ENCODE measurements at places on chromosomes 2 and 18. TPM values are rescaled to one million over a fixed set of nuclear protein-coding genes. Genes with fewer than 3 reads are reported as not detected.

GRCh38 chr2:1979138-1979537 is 234.8 kb upstream of the PXDN start:
- DNase-seq: no peak

DNA sequence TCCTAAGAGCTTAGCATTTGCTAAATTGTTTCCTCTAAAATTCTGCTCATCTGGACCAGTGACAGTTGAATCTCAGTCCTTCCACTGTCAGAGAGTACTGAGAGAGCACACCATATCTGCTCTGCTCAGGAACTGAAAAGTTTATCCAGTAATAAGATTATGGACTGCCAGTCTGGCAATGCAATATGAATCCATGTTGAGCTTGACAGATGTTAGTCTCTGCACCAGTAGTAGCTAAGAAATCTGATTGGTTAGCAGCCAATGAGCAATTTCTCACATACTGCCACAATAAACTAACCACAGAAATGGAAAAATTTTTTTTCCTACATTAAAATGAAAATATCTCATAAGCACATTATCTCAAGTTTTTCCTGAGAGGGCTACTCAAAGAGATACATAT is 2.3 kb downstream of the PRKD3 start:
- DNase-seq: no peak

- DNase-seq: no peak
Measured at GRCh38 chr2:46530639-46531038, 51.3 kb downstream of the TMEM247 start.

DNA sequence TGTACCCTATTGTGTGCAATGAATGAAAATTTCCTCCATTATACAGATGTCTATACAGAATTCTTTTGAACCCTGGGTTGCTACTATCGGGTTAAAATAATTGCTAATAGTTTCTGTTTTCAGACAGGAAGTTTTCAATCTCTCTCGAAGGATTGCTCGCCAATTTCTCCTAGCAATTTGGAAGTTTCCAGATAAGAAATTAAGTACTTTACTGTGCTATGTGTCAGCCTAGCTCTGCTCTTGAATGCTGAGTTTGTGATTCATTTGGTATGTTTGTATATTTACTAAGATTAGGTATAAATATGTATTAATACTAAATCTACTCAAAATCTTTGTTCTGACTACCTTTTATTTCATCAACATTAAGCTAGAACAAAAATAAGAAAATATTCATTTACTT is 74.6 kb upstream of the ARL5A start:
- no peak for DNase-seq

GRCh38 chr18:26941584-26941983 is 76.1 kb upstream of the AQP4 start:
- no peak for DNase-seq

- DNase-seq: no peak
Measured at GRCh38 chr2:8662239-8662879, 19.5 kb upstream of the ID2 start.

- no peak for DNase-seq
Measured at GRCh38 chr2:54015798-54016699, 45.3 kb upstream of the PSME4 start.

Gene DSG2
- 19.8 TPM for total RNA-seq

- DNase-seq: no peak
Measured at GRCh38 chr2:222973733-222974132, 78.3 kb upstream of the KCNE4 start.

- no peak for DNase-seq
Measured at GRCh38 chr2:158659483-158659882, 135.6 kb upstream of the DAPL1 start.

GRCh38 chr2:134023854-134024253 is 230.0 kb upstream of the MGAT5 start:
- no peak for DNase-seq

Gene ANKRD30BL
- not detected for total RNA-seq

DNA sequence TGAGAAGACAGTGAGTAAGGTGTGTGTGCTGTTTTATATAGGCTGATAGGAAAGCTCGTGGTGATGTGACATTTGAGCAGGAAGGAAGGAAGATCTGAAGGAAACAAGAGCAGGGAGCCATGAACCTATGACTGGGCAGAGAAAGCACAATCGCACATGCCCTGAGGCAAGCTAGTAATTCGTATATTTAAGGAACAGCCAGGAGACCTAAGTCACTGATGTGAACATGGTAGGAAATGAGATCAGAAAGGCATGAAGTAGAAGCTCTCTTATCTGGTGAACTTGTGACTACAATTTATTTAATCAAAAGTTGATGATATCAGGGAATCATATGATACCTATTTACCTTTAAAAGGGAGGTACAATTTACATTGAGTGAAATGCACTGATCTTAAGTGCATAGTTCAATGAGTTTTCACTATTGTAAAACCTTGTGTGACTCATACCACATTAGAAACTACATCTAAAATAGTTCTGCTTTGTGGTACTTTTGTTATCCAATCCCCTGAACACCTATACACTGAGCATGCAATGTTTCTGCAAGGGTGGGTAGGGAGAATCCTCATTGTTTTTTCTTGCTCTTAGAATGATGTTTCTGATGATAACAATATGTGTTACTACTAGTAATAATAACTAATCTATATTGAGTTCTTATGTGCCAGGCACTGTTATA is 67.5 kb downstream of the GALNT13 start:
- DNase-seq: no peak

- no peak for DNase-seq
Measured at GRCh38 chr2:204024906-204025475, 88.4 kb downstream of the ICOS start.

Gene DCC
- not detected for total RNA-seq

- DNase-seq: no peak
Measured at GRCh38 chr18:79641722-79642497, 37.7 kb upstream of the CTDP1 start.

GRCh38 chr2:235029054-235029453 is 77.2 kb downstream of the SH3BP4 start:
- DNase-seq: no peak

DNA sequence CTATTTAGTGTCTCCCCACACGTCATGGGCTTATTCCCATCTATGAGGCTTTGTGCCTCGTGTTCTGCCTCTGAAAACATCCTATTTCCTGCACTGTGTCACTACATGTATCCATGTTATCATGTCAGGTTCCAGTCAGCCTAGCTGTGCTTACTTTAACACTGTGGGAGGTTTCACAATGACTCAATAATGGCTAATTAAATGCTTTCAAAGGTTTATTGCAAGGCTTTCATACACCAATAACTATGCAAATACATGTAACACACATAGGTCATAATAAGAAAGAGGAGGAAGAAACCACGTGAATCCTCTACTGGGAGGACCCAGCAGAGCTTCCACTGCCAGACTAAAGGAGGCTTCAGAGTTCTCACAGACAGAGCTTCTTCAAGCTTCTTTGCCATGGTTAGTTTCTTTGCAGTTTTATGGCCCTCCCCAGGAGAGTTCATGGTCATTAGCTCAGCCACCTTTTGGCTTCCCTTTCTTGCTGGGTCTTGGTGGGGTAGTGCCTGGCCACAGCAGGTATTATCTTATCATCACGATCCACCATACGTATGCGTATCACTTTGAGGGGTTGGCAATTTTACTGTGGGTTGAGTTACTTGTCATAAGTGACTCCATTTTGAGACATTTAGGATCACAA is 5.1 kb upstream of the COLEC12 start:
- no peak for DNase-seq

- no peak for DNase-seq
Measured at GRCh38 chr2:174331595-174332216, 3.0 kb upstream of the SP9 start.

- no peak for DNase-seq
Measured at GRCh38 chr2:141957827-141958450, 172.9 kb downstream of the LRP1B start.

Gene ELOA2
- not detected for total RNA-seq

DNA sequence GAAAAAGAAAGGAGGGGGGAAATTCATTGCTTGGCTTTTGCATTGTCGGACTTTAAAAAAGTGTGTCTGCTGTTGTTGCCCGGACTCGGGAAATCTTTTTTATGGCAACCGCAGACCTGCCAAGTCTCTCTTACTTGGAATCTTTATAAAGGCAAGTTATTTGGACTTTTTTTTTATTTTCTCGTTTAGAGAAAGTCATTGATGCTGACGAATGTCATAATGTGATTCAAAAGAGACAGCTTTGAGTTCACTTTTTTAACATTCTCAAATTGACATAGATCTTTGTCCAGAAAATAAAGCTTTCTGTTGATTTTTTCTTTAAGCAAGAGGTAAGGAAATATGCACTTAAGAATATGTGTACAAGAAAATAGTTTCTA is 651 bp upstream of the ZNF521 start:
- DNase-seq: no peak

DNA sequence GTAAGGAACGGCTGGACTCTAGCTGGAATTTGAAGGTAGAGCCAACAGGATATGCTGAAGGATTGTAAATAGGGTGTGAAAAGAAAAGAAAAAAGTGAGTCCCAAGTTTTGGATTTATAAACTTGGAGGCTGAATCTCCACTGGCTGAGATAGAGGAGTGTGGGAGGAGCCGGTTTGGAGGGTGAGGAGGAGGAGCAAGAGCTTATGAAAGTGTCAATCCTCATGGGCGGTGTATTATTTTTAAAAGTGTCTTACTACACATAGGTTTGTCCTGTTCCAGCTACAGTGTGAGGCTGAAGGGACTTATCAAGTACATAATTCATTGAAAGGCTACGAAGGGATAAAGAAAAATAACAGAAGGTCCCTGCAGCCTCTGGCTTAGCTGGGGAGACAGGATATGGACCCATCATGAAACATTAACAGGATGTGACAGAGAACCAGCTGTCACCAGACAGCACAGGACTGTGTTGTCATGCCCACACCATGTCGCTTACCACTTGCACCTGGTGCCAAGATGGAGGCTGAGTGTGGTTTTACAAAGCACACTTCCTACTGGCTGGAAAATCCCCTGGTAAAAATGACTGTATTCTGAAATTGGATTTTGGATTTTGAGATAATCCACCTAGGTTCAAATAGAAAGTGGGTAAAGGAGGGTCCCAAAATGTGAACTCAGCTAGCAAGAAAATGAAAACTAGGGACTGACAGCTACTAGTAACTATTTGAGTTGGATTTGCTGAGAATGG is 2.5 kb upstream of the MREG start:
- DNase-seq: peak; percentile 65

GRCh38 chr2:47206181-47206580 is 51.1 kb upstream of the STPG4 start:
- no peak for DNase-seq

DNA sequence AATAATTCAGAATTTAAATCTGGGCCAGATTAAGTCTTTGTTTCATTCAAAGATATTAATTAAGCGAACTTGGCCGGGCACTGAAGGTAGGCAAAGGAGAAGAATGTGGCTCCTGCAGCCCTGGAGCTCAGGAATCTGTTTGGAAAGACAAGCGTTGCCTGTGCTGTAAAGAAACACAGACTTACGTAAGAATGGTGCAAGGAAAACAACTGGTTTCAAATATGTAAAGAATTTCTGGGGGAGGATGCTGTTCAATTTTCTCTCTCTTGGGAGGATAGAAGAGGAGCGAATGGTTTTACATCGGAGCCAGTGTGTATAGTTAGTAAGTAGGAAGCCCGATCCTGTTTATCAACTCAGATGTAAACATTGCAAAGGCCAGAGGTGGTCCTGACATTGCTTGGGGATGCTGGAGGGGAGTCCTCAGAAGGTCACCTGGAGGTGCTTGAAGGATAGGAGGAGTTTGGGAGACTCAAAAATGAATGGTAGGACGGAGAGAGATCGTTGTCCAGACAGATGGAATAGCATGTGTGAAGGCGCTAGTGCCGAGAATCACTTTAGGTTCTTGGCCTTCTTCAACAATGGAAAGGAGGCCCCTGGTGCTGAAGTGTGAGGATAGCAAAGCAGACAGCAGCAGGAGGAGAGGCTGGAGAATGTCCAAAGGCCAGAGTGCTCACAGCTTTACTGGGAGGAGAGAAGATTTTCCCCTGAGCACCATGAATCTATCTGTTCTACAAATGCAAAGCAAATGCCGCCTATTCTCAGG is 456.1 kb downstream of the LPIN1 start:
- DNase-seq: no peak

DNA sequence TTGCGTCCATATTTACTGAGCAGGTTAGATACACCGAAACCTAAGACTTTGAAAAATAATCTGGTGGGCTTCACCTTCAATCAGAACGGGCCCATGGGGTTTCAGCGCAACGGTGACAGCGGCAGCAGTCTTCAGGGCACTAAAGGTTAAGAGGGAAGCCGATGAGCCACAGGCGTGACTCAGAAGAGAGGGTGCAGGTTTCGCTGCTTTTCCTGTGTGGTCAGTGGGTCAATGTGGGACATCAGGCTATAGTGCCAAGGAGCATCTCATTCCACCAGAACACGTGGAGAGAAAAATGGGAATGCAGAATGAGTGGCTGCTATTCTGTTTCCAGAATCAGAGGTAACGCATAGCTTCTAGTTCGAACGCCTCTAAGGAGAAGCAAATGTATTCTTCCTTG is 8.9 kb downstream of the PTGR3 start:
- no peak for DNase-seq

DNA sequence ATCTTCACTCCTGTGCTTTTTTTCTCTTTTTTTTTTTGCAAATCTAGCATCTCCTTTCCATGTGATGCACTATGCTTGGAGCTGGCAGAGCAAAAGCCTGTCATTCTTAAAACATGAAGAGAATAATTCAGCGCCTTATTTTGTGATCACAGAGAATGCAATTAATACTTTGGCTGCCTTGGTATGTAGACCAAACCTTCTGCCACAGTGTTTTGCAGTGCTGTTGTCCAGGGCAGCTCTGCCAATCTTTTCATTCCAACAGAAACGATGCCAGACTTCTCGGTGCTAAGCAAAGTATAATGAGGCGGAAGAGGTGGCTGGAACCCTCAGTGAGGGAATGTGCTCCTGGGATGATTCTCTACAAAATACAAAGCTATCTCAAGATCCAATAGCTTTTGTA is 25.6 kb downstream of the BCL2 start:
- no peak for DNase-seq

Gene PRSS56
- total RNA-seq: not detected

Gene AKAIN1
- not detected for total RNA-seq

Gene PSMA8
- not detected for total RNA-seq

Gene L3MBTL4
- total RNA-seq: 14.0 TPM

DNA sequence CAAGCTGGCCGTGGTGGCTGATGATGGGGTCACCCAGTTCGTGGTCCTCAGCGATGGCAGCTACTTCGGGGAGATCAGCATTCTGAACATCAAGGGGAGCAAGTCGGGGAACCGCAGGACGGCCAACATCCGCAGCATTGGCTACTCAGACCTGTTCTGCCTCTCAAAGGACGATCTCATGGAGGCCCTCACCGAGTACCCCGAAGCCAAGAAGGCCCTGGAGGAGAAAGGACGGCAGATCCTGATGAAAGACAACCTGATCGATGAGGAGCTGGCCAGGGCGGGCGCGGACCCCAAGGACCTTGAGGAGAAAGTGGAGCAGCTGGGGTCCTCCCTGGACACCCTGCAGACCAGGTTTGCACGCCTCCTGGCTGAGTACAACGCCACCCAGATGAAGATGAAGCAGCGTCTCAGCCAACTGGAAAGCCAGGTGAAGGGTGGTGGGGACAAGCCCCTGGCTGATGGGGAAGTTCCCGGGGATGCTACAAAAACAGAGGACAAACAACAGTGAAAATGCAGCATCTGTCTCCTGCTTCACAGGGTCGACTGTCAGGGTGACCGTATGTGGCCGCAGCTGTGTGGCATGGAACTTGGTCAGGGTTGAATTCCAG is 47.8 kb upstream of the INPP4A start:
- DNase-seq: no peak
